Naive thymus-derived CD8-positive, alpha-beta T cell (primary cell): ENCODE measurements at places on chromosomes 7 and 10. TPM values are rescaled to one million over a fixed set of nuclear protein-coding genes. Genes with fewer than 3 reads are reported as not detected.

The NME8 gene
- polyA plus RNA-seq, result not detected

The EIF3B gene
- 164 TPM for polyA plus RNA-seq

The DRGX gene
- polyA plus RNA-seq, result not detected

The MRLN gene
- not detected for polyA plus RNA-seq

The DNAJC12 gene
- polyA plus RNA-seq, result 1.4 TPM

The ASCC1 gene
- polyA plus RNA-seq, result 44.4 TPM

- no peaks in the 10 kb centered on the region for H3K27me3 ChIP-seq
- peaks cover 49% of the 10 kb centered on the region for H3K4me1 ChIP-seq
- peaks cover 4% of the 10 kb centered on the region for H3K36me3 ChIP-seq
- H3K27ac ChIP-seq, result peak overlapping the region; percentile 99
These were observed 679 bp downstream of the MCM7 start for GRCh38 chr7:100100420-100101015.

- DNase-seq, result no peak
- no peak overlapping the region for H3K27ac ChIP-seq
- H3K27me3 ChIP-seq, result no peaks in the 10 kb centered on the region
- H3K36me3 ChIP-seq, result peaks cover 5% of the 10 kb centered on the region
- H3K4me1 ChIP-seq, result peaks cover 21% of the 10 kb centered on the region
These were observed 103.9 kb upstream of the EFCAB10 start for GRCh38 chr7:105685161-105685560.

DNA sequence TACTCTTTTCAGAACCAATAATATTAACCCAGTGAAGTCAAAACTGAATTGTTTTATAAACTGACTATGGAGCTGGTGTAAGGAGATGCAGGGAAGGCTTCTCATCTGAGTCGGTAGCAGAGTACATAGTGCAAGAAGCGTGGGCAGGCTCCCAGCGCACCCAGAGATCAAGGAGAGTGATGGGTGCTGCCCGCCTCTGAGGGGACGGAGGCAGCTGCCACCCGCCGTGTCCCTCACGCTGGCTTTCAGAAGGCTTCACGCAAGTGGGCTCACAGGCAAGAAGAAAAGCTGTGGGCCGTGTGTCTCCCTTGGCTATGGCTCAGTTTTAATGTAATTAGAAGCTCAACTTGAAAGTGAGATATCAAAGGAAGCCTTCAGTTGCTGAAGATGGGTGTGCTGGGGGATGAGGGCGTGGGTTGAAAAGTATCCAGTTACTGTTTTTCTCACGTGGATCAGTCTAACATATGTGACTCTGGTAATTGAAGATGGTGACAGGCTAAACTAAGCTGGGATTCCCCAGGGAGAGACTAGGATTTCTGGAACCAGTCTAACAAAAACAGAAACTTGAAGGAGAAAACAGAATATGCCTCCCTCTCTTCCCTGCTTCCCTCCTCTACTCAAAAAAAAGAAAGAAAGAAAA, 159.9 kb downstream of the MGMT start:
- no peak overlapping the region for H3K27ac ChIP-seq
- H3K27me3 ChIP-seq, result no peaks in the 10 kb centered on the region
- H3K4me3 ChIP-seq, result no peak overlapping the region

DNA sequence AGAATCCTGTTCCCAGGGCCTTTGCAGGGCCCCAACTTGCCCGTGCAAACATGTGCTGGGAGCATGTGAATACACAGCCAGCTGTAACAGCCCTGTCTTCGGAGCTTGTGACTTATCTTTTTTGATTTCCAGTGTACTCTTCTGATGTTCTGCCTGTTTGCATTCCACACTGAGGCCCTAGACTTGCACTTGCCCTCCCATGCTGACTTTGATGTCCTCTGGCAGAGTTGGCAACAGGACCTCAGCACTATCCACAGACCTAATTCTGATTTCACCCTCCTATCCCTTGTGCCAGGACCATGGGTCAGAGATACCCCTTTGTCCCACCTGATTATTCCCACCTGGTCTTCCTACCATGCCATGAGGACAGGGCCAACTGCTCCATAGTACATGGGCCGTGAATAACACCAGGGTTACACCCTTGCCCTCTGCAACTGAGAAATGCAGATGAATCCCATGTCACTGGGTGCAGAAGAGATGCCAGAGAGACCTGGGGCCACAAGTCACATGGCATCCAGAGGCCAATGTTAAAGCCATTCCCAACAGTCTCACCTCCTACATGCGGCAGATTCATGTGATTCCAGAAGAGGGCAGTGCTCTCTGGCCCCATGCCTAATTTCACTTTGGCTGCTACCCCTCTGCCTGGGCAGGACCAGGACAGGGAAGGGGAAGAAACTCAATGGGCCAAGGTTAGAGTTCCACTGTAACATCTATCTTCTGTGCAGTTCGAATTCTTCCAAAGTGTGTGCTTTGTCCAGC, 43.0 kb downstream of the SCRN1 start:
- no peaks in the 10 kb centered on the region for H3K27me3 ChIP-seq
- H3K36me3 ChIP-seq, result no peaks in the 10 kb centered on the region
- no peak overlapping the region for H3K27ac ChIP-seq
